Stimulated activated CD4-positive, alpha-beta T cell treated with anti-CD3 and anti-CD28 coated beads, TNF-alpha, amount 100 ng/mL, for 1 hour (primary cell): ENCODE measurements at places on chromosomes 7 and 10.

DNA sequence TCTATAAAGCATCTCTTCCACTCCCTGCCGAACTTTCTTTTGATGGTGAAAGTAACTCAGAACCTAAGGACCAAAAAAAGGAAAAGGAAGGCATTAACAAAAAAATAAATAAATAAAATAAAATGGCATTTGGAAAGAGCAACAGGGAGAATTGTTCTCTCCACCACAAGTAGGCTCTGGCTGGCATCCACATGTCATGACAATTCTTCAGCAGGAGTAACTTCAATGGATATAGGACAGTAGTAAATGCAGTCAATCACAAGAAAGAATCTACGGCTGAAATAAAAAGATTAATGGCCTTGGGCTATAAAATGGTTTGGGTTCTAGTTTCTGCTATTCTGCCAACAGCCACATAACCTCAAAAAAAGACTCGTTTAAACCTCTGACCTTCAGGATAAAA lies 23.9 kb downstream of the NCAPG2 start:
- no peak for DNase-seq

DNA sequence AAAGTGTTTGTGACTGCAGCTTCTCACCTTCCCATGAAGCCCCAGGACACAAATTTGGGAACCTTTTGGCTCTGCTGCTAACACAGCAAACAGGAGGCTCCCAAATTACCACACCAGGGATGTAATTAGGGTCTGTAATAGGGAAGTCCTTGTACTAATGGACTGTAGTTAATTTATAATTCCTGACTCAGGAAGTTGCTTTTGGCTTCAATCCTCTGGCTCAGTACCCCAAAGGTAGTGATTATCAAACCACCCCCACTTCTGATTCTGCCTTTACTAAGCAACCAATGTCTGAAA lies 3.8 kb upstream of the MALSU1 start:
- DNase-seq: no peak

- no peak for DNase-seq
These were observed 4.2 kb downstream of the AHR start for GRCh38 chr7:17302575-17303142.

GRCh38 chr10:43153901-43154300 lies 15.7 kb downstream of the CSGALNACT2 start:
- no peak for DNase-seq

GRCh38 chr7:52030722-52031121 lies 714.1 kb upstream of the COBL start:
- DNase-seq: no peak

- no peak for DNase-seq
These were observed 211.6 kb downstream of the SFMBT2 start for GRCh38 chr10:7199152-7199760.
